ENCODE measurements at places on chromosomes 12 and 14.

- no peak for DNase-seq
Measured at GRCh38 chr14:31945701-31946100, 131.4 kb upstream of the ARHGAP5 start.

DNA sequence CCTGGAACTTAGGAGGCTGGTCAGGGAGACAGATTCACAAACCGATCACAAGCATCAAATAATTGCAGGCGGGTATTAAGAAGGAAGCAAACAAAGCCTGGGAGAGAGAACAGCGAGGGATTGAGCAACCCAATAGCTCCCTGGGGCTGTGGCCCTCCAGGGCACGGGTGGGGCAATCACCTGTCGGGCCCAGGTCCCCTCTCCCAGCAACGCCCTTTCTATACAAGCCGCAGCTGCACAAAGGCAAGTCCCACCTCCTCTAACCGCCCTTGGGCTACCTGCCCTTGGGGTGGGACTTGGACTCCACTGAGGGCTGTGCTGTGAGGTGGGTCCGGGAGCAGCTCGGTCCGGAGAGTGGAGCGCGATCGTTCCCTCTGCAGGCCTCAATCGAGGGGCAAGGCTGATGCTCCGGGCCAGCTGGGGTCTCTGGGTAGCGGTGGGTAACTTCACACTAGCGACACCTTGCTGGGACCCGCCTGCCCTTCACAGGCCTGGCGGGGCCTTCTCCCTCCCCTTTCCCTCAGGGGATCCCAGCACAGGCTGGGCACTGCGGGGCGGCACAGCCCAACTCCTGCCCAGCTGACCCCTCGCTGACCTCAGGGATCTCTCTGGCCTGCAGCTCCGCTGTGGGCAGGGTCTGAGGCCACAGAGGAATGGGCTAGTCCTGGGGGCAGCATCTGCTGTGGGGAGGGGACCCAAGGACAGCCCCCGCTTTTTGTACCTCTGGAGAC, 8.0 kb downstream of the PHB2 start:
- DNase-seq = no peak

DNA sequence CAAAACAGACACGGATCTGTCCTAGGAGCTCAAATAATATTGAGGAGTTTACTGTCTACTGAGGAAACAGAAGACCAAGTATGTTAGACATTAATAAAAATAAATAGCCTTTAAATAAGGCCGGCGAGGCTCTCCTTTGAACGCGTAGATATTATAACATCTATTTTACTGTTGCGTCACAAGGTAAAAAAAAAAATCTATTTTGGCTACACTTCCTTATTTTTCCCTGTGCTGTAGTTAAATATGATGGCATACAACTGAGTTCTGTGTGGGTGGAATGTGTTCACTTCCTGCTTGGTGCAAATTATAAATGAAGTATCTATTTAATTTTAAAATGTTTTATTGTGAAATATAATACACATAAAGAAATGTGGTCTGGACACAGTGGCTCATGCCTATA, 17.2 kb upstream of the RAD52 start:
- no peak for DNase-seq

DNA sequence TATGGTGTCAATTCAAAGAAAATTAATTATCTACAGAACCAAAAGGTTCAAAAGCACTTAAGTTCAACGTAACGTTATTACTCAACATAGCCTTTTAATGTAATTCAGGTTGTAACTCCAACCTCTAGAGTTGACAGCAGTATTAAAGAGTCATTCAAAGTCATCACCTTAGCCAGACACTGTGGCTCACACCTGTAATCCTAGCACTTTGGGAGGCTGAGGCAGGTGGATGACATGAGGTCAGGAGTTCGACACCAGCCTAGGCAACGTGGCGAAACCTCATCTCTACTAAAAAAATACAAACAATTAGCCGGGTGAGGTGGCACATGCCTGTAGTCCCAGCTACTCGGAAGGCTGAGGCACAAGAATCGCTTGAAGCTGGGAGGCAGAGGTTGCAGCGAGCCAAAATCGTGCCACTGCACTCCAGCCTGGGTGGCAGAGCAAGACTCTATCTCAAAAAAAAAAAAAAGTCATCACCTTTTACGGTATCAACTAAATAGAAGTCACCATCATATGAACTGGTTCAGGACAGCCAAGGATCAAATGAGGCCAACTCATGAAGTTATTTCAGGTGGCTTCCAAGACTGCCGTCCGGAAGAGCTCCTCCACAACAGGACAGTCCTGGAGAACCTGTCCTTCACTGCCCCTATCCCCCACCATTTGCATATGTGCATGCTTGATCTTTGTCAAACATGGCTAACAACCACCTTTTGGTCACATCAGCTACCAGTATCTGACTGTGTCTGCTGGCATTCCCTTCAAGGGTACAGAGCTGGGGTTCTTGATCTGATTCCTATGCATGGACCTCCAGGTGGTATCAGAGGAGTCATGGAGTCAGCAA, 4.2 kb downstream of the PPTC7 start:
- peak; percentile 27 for DNase-seq

DNA sequence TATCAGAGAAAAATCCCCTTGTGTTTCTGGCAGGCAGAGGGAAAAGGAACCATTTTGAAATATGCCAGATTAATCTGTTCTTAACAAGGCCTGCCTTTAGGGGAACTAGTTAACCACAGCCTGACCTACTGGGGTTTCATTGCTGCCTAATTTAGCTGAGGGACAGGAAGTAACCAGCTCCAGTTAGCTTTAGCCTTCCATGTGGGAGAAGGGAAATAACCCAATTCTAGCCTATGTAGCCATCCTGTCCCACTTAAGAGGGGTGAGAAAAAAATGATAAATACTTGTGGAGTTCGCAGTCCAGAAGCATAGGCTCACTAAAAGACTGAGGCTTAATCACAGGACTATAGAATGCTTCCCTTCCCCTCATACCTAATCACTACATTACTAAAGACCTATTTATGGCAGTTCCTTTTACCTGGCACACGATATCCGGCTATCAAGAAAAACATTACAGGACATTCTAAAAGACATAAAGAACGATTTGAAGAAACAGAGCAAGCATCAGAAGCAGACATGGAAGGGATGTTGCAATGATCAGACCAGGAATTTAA, 22.8 kb downstream of the COX8C start:
- no peak for DNase-seq

GRCh38 chr12:107992870-107993451, 136.1 kb upstream of the WSCD2 start:
- peak; percentile 3 for DNase-seq

GRCh38 chr12:46432325-46432724, 59.8 kb upstream of the SLC38A2 start:
- DNase-seq = no peak

GRCh38 chr14:37595809-37596621, 586 bp downstream of the TTC6 start:
- peak; percentile 80 for DNase-seq

Data from stimulated activated CD4-positive, alpha-beta T cell treated with anti-CD3 and anti-CD28 coated beads, Interleukin-4, amount 100 ng/mL, for 24 hours (primary cell).